GM12864 (cell line): ENCODE measurements at places on chromosomes 6 and 20.

DNA sequence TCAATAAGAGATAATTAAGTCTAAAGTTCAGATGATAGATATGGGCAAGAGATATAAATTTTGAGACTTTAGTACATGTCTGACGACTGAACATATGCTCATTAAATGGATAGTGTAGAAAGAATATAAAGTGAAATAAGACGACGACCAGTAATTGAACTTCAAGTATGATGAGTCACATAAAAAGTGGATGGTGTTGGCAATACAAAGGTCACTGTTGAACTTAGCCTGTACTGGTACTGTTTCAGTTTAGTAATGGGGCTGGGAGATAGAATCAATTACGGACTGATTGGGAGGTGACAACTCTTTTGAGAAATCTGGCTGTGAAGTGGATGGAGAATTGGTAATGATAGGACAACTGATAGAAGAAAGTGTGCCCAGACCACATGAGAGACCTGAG, 68.1 kb downstream of the IBTK start:
- no peak for DNase-seq

- no peak for DNase-seq
These were observed 425.5 kb downstream of the TBC1D32 start for GRCh38 chr6:120908767-120909166.

DNA sequence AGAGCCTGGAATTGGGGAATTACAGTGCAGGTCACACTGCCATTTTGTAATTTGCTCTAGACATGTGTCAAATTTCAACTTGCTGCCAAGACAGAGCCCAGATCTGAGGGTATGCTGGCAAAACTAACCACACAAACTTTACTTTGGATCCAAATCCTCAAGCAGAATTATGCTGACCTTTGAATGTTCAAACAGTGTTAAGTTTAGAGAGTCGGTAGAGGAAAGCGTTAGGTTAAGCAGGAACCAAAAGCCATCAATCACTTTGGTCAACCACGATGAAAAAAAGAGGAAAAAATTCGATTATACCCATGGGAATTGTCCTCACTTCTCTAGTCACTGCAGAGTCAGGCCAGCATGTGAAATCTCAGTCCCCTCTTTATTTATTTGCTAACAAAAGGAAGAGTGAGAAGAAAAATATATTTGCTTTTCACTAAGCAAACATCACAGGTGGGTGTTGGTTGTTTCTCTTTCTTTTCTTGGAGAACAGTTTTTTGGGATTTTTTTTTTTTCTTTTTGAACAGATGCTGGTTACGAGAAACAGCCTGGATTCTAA, 105.1 kb upstream of the ADGRF1 start:
- no peak for DNase-seq

DNA sequence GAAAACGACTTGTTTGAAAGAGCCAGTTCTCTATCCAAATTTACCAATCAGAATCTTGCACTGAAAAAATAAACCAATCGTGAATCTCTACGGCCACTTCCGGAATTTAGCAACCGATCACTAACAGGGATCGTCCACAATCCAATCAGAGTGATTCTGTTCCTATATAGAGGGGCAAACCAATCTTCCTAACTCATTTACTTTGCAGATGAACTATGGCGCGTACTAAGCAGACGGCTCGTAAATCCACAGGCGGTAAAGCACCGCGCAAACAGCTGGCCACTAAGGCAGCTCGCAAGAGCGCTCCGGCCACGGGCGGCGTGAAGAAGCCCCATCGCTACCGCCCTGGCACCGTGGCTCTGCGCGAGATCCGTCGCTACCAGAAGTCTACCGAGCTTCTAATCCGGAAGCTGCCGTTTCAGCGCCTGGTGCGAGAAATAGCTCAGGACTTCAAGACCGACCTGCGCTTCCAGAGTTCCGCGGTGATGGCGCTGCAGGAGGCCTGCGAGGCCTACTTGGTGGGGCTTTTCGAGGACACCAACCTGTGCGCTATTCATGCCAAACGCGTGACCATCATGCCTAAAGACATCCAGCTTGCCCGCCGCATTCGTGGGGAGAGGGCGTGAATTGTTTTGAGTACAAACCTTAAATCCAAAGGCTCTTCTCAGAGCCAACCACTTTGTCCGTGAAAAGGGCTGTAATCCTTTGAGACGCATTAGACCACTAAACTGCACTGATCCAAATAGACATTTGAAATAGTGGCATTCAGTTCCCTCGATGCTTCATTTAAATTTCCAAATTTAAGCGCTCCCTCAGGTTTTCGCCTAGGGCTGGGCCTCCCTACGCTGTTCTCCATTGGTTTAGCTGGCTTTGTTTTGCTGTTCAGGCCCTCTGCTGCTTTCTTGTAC, 138.0 kb downstream of the HFE start:
- DNase-seq: no peak

GRCh38 chr6:109428889-109429477, 11.4 kb downstream of the PPIL6 start:
- no peak for DNase-seq

DNA sequence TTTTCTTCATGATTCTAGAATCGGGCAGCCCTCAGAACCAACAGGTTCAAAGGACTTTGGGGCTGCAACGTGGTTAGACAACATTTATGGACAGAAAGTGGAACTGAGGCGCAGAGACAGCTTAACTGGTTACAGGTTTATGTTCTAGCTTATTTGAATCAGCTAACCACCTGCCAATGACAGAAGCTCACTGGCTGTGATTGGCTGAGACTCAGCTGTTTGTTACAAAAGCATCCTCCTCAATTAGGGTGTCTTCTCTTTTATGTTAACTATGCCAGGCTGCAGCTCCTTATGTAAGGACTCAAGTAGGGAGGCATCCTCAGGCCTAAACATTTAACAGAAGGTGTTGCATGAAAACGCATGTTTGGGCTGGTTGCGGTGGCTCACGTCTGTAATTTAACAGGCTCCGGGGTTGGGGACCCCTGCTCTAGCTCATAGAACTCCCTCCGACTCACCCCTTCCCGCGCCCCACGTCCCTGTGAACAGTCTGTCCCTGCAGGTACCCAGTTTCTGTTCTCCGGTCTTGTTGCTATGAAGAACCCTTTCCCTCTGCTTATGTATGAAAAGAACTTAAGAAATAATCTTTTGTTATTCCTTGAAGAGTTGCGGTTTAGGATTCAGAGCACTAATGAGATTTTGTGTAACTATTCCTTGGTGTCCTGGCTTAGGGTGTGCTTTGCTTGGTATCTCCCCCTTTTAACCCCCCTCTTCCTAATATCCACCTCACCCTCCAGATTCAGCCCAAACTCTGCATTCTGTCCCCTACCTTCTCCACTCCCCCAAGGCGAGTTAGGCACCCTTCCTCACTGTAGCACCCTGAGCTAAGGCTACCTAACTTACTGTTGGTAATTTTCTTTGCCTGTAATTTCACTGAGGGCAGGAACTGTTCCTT, 1.2 kb upstream of the TMEM181 start:
- DNase-seq: no peak

DNA sequence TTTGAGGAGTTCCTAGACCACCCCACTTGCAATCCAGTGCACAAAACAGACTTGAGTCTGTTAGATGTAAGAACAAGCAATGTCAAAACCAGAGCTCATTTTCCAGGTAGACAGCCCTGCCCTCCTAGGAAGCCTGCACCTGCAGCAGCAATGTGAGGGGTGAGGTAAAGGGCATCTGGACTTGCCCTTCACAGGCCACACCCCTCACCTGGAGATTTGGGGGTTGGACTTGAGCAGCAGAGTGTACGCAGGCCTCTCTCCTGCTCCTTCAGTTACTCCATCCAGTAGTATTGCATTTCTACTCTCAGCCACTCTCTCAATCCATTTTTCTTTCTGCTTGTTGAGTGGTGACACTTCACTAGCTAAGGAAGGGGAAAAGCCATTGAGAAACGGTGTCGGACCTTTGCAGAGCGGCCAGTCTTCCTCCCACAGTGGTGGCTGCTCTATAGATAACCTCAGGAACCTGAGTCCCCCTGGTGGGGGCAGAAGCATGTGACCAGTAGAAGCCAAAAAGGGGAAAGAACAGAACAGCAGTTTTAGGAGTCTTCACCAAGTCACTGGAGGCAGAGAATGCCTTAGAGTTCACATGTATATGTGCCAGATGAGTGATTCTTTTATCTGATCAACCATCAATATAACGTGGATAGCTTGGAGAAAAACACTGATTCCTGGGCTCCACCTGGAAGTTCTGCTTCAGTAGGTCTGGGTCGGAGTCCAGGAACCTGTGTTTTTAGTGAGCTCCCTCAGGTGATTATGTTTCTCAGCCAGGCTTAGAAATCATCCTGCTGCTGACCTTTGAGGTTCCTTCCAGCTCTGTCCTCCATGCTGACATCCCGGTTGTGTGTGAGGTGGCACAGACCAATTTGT, 28.0 kb downstream of the ARFGEF2 start:
- DNase-seq: no peak

DNA sequence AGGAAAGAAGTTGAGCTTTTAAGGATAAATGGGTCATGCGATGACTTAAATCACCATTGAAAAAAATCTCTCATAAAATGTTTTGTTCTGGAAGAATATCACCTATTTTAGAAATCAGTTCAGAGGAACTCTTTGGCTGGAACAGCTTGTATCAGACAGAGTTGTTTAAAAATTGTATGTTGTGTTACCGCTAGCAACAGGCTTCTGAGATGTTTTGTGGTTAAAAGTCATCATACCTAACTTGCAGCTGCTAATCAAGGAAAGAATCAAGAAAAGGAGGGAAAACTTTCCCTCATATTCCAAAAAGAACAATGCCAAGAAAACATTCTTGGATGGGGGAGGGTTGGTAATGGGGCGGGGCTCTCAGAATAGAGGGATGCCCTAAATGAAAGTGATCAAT, 220.7 kb upstream of the CITED2 start:
- no peak for DNase-seq

GRCh38 chr6:75446241-75446880, 47.2 kb downstream of the FILIP1 start:
- no peak for DNase-seq

- no peak for DNase-seq
These were observed 839.5 kb downstream of the FRK start for GRCh38 chr6:115221198-115221597.

DNA sequence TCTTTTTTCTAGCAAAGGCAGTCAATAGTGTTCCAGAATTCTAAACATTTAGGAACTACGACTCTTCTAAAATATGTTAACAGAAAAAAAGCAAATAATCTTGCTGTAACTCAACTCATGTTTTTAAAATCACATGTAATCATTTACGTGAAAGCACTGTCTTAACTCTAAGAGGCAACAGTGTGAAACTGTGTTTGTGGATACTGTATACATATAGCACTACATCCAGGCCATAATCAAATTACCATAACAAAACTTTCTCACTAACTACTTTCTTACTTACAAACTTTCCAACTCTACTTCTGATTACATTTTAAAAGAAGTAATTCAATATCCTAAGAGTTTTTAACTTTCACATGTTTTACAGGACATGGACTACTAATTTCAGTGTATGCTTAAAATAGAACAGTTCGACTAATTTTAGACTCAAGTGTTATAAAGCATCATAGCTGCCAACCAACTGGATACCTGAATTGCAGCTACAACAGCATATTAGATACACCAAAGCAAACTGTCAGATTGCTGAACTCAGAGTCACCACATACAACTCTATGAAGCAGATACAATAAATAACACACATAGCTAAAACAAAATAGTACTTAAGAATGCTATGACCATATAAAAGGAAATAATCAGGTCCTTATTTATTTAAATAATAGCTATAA, 121.6 kb upstream of the BEND6 start:
- DNase-seq: no peak

DNA sequence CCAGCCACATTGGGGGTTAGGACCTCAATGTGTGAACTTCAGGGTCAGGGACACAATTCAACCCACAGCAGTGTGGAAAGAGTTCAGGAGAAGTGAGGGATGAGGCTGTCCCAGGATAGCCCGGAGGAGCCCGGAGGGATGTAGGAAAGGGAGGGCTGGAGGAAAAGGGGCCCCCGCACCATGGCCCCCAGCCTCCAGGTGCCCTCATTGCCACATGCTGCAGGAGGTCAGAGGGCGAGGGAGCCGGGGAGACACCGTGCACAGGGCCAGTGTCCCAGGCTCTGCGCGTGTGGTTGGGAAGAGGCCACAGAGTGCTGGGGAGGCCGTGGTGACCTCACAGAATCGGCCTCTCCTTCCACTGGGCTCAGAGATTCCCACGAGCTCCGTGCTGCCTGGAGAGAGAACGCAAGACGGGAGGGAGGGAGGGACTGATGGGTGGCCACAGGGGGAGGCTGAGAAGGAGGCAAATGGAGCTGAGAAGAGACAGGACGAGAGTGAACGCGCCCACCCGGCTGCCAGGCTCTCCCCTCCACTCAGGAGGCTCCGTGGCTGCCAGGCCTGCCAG, 215.1 kb downstream of the DLL1 start:
- DNase-seq: no peak

GRCh38 chr6:3108746-3109414, 9.6 kb upstream of the BPHL start:
- DNase-seq: no peak

DNA sequence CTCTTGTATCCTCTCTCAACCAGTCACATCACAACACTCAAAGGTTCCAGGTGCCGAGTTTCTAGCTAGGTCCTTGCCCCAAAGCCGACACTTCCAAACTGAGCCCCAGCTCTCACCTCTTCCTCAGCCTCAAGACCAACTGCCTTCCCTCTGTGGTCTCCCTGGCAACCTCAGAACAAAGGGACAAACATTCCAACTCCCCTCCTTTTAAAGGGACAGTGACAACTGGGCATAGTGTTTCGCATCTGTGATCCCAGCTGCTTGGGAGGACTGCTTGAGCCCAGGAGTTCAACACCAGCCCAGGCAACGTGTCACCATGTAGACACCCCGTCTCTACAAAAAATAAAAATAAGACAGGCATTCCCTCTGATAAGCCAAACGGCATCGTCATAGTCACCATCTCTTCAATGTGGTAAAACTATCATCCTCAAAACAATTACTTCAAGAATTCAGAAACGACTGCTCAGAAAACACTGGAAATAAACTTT, 11.3 kb downstream of the DIDO1 start:
- DNase-seq: no peak

GRCh38 chr6:38853236-38853635, 138.1 kb downstream of the DNAH8 start:
- no peak for DNase-seq

GRCh38 chr6:125392682-125393081, 90.9 kb upstream of the HDDC2 start:
- no peak for DNase-seq

DNA sequence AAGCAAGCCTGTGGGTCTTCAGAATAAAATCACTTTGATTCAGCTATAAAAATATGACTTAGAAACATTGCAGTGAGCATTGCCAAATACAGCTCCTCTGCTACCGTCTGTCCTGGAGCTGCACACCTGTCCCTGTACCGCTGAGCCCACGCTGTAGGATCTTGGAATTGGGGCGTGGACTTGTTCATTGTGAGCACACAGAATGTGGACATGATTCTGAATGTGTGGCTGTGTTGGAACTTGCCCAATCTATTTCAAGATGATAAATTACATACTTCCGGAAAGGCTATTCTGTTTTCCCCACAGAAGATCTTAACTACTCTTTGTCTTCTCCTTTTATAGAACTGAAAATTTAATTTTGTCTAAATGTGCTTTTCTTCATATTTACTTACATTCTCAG, 107.3 kb downstream of the UST start:
- DNase-seq: no peak

DNA sequence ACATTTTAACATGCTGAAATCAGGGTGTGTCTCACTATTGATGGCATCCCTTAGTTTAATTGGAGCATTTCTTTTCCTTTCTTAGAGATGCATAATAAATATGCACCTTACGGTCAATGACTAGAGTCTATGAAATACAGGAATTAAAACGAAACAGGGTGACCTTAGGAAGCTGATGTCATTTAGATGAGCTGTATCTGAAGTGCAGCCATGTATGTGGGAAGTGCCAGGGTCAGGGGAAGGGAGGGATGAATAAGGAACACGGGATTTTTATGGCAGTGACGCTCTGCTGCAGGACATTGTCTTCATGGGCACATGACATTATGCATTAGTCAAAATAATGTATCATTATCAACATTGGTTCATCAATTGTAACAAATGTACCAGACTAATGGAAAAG, 84.0 kb downstream of the AGPAT4 start:
- no peak for DNase-seq
